GM13977 (cell line): ENCODE measurements at places on chromosomes 11 and 22.
A peak's percentile ranks its signal among the peaks of the same experiment; 100 is the strongest.

DNA sequence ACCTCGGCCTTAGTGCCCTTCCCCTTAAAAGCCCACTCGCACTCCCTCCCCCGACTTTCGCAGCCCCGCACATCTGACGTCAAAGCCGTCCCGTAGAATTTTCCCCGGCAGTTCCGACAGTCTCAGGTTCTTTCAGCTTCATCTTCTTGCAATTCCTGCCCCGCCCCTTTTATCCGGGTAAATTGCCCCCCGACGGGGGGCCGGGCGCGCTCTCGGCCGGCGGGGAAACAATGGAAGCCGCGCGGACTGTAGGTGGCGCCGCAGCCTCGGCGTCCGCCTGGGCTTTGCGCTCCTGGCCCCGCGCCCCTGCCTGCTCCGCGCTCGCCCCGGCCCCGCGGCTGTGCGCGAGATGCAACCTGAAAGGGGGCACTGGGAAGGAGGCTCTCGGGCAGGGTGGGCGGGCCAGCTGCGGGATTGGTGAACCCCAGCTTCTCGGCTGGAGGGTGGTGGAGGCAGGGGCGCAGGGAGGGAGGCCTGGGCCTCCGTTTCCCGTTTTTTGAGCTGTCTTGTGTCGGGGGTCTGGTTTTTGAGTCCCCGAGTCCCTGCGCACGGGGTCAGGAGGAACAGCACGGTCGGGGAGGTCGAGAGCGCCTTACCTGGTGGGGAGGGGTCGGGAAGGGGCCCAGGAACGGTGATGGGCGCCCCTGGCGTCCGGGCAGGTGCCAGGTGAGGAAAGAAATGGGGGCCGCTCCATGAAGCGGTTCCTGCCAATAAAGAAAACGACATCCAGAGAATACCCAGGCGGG, 859 bp upstream of the FGF19 start:
- DNase-seq = peak; percentile 70

- no peak for DNase-seq
Measured at GRCh38 chr11:35014346-35014745, 97.9 kb downstream of the PDHX start.

DNA sequence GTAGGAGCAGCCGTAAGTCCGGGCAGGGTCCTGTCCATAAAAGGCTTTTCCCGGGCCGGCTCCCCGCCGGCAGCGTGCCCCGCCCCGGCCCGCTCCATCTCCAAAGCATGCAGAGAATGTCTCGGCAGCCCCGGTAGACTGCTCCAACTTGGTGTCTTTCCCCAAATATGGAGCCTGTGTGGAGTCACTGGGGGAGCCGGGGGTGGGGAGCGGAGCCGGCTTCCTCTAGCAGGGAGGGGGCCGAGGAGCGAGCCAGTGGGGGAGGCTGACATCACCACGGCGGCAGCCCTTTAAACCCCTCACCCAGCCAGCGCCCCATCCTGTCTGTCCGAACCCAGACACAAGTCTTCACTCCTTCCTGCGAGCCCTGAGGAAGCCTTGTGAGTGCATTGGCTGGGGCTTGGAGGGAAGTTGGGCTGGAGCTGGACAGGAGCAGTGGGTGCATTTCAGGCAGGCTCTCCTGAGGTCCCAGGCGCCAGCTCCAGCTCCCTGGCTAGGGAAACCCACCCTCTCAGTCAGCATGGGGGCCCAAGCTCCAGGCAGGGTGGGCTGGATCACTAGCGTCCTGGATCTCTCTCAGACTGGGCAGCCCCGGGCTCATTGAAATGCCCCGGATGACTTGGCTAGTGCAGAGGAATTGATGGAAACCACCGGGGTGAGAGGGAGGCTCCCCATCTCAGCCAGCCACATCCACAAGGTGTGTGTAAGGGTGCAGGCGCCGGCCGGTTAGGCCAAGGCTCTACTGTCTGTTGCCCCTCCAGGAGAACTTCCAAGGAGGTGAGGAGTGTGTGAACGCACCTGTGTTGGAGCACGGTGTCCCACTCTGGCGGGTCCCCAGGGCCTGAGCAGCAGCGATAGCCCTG, at the start of gene TAGLN:
TSS of gene TAGLN (plus strand) at position 318 of the 863 bp plus-strand sequence. CDS start 3,644 bp downstream, outside the sequence.
- DNase-seq = no peak

- no peak for DNase-seq
Measured at GRCh38 chr11:67490727-67491065, 7.9 kb downstream of the AIP start.

DNA sequence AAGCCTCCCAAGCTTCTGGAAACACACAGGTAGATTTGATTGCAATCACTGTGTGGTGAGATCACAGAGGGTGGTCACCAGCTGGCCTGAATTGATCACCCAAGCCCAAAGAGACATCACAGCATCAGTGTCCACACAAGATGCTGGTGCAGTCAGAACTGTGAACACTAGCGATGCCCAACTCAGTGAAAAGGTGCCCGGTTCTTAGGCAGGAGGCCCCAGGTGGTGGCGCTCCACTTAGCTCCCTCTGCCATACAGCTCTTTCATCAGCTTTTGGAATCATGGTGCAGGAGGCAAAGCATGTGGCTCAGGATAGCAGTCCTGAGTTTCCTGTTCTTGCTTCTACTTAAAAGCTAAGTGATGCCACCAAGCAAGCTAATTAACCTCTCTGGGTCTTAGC, 11.1 kb downstream of the DGCR2 start:
- no peak for DNase-seq

DNA sequence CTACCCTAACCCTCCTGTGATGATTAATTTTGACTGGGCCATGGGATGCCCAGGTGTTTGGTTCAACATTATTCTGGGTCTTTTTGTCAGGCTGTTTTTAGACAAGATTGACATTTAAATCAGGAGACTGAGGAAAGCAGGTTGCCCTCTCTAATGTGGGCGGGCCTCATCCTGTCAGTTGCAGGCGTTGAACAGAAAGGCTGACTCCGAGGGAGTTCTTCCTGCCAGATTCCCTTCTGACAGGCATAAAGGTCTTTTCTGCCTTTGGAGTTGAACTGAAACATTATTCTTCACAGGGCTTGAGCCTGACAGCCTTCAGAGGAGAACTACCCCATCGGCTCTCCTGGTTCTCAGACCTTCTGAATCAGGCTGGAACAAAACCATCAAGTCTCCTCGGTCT, 4.3 kb upstream of the PSMC3 start:
- DNase-seq = no peak

DNA sequence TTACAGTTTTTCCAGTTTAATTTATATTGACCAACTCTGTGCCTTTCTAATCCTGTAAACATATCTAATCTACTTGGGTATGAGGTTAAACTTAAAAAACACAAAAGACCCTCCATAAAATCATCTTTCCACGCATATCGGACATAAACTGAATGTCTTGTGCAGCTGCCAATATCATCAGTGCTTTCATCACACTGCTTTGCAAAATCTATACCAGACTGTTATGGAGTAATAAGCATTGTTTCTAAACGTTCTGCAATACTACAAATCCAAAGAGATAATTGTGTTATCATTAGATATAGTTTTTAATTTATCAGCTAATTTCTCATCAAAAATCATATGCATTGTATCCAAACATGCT, 36.1 kb upstream of the AMPD3 start:
- DNase-seq = no peak

GRCh38 chr11:10322830-10323792, 18.2 kb downstream of the ADM start:
- DNase-seq = no peak

GRCh38 chr11:69814411-69814810, 4.8 kb downstream of the FGF3 start:
- no peak for DNase-seq

DNA sequence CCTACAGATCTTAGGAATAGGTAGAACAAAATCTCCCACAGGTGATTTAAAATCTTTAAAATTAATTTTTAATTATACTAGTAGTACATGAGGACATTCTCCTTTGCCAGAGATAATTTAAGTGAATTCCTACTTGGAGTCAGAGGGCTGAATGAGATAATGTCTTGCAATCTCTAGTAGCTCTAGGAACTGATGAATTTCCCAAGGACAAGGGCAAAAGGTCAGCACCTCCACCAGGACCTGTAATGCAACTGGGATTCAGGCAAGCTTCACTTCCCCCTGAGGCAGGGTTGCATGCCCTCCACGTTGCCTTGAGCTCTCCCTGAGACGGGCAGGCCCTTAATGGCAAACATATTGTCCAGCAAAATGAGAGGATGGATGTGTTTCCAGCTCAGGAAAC, 330.3 kb upstream of the PITPNB start:
- DNase-seq = no peak

- no peak for DNase-seq
Measured at GRCh38 chr11:63919267-63920125, 2.5 kb upstream of the RCOR2 start.

GRCh38 chr11:62647609-62648005, 1.2 kb upstream of the GANAB start:
- no peak for DNase-seq
